A673 (cell line): ENCODE measurements at places on chromosomes 3 and 15. TPM values are rescaled to one million over a fixed set of nuclear protein-coding genes. Genes with fewer than 3 reads are reported as not detected.

The WDR93 gene
- not detected in 2 replicates for total RNA-seq

GRCh38 chr3:45612138-45612537, 17.6 kb downstream of the LIMD1 start:
- no peak for DNase-seq

DNA sequence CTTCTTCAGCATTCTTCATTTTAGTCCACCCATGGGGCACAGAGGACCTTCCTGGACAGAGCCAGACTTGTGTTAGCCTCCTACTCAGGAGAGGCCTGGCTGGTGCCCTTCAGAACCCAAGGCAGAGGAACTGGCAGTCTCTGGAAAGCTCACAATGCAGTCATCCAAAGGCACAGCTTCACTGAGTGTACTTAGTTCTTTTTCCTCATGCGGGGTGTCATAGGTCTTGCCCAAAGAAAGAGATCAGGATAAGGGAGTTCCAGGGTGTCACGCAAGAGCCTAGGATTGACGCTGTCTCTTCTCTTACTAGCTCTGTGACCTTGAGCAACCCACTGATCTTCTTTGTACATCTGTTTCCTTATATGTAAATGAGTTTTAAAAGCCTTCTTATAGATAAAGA, 58.7 kb downstream of the CD200 start:
- no peak for DNase-seq

GRCh38 chr3:69999140-70000027, at the start of gene SAMMSON:
SAMMSON (plus strand) TSS chr3:69999733.
- DNase-seq, result peak; percentile 3

The NR2F2 gene
- 106 and 138 TPM in 2 replicates for total RNA-seq

The SCN5A gene
- 0.54 and 1.0 TPM in 2 replicates for total RNA-seq

GRCh38 chr15:33865416-33865815, 102.9 kb upstream of the CHRM5 start:
- no peak for DNase-seq

GRCh38 chr3:192514754-192515663, 212.3 kb downstream of the FGF12 start:
- DNase-seq, result peak; percentile 26

The KNL1 gene
- total RNA-seq, result 36.7 and 40.3 TPM in 2 replicates

The CACNA2D3 gene
- total RNA-seq, result not detected in 2 replicates

DNA sequence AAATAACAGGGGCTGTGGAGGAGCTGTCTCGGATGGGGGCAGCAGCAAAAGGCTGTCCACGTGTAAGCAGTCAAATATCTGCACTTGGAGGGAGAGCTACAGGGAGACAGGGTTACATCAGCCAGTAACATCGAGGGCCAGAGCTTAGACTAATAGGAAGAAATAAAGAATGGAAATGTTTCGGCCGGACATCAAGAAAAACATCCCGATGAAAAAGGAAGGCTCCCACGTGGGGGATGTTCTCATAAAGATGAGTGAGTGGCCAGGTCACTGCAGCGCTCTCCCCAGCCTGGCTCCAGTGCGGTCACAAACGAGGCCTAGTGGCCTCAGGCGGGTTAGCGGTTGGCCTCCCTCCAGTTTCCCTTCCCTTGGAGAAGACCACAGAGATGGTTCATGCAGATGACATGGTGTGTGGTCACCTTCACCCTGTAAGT, 56.1 kb upstream of the WNT5A start:
- DNase-seq, result no peak

The COL6A5 gene
- total RNA-seq, result 0.11 and 0.32 TPM in 2 replicates

The CX3CR1 gene
- not detected in 2 replicates for total RNA-seq

DNA sequence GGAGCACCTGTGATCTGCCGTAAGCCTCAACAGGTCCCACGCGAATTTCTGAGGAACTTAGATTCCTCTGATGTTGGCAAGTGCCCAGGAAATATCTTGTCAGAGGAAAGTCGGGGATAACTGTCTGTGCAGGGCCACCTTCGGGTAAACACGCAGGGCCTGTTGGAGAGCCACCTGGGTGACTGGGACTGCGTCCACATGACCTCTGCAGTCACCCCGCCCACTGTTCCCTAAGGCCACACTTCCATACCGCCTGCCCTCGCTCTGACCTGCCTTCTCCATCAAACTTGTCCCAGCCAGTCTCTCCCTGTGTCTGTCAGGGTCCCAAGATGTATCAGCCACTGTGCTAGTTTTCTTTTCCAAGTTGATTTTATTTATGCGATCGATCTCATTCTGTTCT, 28.7 kb downstream of the BFSP2 start:
- DNase-seq, result no peak

The ANKUB1 gene
- not detected in 2 replicates for total RNA-seq

DNA sequence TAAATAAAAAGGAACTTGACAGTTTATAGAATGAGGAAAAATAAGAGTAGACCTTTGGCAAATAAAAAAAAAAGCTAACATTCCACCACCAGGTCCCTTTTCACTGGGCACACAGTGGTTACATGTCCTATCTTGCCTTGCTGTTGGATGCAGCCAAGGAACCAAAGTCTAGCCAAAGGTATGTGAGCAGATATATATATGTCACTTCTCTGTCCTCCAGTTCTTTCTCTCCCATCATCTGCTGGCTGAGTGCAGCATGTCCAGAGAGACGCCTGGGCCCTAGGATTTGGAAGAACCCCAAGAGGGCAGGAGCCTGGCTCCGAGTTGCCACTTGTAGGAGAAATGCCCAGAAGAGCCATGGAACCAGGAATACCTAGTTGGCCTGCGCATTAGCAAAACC, 104.7 kb downstream of the SERPINI1 start:
- no peak for DNase-seq

GRCh38 chr15:66654739-66655375, 47.2 kb upstream of the SMAD6 start:
- DNase-seq, result no peak

DNA sequence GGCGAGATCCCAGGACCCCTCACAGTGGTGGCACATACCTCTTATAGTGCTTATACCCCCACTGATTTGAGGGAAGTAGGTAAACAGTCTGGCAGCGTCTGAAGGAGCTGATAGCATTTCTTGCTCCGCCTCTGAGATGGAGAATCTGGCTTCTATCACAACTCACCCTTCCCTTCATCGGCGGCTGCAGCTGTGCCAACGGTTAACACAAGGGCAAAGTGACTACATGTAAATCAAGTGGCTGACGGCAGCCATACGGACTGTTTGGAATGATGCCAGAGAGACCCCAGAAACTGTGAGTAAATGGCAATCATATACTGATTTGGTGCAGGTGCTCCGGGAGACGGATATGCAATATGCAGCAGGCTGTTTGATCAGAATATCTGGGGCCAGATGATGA, 66.8 kb upstream of the UNC13C start:
- no peak for DNase-seq

DNA sequence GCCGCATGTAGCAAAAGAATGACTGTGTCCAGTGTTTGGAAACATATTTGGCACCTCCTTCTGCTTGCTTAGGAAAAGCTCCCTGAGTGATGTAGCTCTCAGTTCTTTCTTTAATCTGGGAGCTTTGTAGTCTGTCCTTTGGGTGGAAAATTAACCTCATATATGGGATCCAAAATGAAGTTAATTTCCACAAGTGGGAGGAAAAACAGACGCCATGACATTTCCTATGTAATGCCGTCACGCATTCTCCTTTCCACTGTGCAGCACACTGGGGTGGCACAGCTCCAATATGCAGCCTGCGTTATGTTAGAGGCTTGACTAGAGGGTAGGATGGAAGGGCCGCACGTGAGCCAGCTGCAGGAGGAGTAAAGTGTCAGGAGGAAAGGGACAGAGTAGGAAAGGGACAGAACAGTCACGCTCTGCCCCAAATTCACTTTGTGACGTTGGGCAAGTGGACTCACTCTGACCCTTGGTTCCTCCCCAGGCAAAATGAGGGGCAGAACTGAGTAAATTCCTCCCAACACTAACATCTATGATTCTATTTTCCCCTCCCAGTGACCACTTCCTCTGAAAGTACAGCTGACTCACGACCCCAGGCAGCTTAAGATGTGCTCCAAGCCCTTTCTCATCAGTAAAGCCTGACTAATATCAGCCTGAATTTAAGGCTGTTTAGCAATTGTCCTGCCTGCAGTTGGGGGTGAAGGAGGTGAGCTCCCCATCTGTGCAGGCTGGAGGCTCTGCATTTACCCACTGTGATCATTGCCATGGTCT, 176.5 kb upstream of the PFN2 start:
- no peak for DNase-seq

DNA sequence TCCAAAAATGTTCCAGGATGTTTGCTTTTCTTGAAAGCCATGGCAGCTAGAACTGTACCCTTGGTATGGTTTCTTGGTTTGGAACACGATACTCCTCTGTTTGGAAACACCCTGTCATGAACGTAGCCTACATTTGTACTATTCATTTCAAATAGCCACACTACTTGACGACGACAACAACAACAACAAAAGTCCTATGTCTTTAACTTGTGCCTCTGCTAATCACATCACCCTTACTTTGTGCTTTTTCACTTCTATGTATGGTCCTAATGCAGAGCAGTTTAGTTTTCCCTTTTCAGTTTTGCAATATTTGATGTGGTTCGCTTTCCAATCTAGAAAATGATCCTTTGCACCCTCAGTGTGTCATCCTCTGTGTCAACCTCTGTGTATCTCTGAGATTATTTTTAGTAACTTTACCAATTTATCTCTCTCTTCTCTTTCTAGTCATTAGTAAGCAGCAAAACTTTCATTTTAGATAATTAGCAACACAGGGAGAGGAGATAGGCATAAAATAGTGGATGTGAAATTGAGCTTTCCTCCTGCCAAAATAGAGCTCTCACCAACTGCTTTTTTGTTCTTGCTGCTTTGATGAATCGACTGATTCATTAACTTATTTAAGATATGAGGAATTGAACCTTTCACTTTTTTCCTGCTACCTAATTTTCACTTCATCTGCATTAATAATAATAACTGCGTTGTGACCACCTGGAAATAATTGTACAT, 44.1 kb upstream of the TP63 start:
- no peak for DNase-seq

GRCh38 chr3:139353920-139354556, 10.2 kb downstream of the MRPS22 start:
- DNase-seq, result peak; percentile 58

The ROPN1 gene
- total RNA-seq, result not detected in 2 replicates

- no peak for DNase-seq
These were observed 18.3 kb downstream of the GXYLT2 start for GRCh38 chr3:72906154-72906553.

- no peak for DNase-seq
These were observed 6.3 kb downstream of the IDH3A start for GRCh38 chr15:78155355-78155939.

- DNase-seq, result no peak
These were observed 42.7 kb downstream of the PLCL2 start for GRCh38 chr3:16927485-16927884.

DNA sequence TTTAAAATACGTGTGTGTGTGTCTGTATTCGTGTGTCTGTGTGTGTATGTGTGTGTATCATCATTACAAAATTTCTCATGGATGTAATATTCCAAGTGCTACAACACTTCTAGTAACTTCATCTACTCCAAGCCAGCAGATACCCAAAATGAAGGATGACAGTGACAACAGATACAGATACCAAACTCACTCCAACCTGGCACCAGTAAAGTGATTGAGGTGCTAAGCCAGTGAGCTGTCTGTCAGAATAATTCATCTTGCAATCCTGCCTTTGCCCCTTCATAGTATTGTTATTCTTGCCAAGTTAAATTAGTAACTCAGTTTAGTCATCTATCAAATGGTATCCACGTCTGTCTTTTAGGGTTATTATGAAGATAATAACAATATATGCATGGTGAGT, 58.1 kb downstream of the PLOD2 start:
- DNase-seq, result no peak

- DNase-seq, result no peak
These were observed 42.8 kb upstream of the SEC22A start for GRCh38 chr3:123158899-123159390.

- peak; percentile 62 for DNase-seq
These were observed 61.8 kb downstream of the GLDN start for GRCh38 chr15:51403072-51403878.

The ALS2CL gene
- total RNA-seq, result 0.20 and 0.24 TPM in 2 replicates

The IDH2 gene
- total RNA-seq, result 99.0 and 120 TPM in 2 replicates

DNA sequence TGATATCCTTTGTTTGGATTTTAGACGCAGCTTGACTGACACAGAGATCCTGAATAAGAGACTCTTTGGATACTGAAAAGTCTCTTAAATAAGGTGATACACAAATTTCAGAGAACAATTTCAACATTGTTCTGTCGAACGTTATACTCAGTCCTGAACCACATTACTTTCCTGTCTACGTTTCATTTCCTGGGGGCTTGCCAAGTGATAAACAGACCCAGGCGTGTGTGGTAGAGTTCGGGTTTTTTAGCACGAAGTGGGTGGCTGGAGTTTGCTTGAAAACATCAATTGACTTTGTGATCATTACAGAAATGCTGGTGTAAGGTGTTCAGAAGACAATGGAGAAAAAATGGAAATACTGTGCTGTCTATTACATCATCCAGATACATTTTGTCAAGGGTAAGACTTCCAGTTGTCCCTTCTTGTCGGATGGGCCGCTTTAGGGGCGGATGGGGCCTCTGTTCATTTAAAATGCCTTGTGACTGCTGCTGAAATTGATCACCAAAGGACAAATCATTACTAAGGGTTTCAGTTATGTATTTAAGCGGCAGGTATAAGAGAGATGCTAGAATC, at the start of gene CD96:
CD96 (plus strand) TSS at position 287 of the 573 bp plus-strand sequence; CDS start at position 339, 52 bp downstream.
- no peak for DNase-seq

DNA sequence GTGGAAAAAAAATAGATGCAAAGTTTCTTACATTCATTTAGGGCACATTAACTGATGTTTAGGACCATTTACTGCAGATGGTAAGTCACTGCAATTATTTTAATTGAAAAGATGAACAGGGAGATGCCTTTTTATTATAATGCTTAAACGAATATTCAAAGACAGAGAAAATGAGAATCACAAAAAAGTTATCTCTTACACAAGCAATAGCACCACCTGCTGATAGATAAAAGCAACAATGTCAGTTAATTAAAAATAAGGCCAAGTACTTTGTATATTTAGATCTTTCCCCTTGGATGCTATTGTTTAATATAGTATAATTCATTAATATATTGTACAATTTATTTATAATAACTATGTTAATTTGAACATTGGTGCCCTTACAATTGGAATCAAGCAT, 55.9 kb downstream of the IFT80 start:
- DNase-seq, result peak; percentile 48
